ENCODE measurements at places on chromosomes 7 and 10. TPM values are rescaled to one million over a fixed set of nuclear protein-coding genes. Genes with fewer than 3 reads are reported as not detected.

Gene CYP2C19
- total RNA-seq: not detected

DNA sequence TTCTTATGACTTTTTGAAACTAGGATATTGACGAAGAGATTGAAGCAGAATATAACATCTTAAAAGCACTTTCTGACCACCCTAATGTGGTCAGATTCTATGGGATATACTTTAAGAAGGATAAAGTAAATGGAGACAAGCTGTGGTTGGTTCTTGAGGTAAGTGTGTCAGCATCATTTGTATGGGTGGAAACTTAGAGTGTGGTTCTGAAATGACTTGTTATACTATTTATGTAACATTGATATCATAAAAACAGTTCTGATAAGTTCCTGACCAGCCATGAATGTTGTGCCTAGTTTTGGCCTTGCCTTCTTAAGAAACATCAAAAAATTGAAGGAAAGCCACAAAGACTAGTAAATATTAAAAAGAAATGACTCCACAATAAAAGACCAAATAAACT is 20.8 kb downstream of the MYO3A start:
- DNase-seq: no peak
- H3K27me3 ChIP-seq: peaks cover 13% of the 10 kb centered on the region
- H3K36me3 ChIP-seq: no peaks in the 10 kb centered on the region
- H3K4me3 ChIP-seq: no peak overlapping the region
- H3K4me1 ChIP-seq: no peaks in the 10 kb centered on the region

DNA sequence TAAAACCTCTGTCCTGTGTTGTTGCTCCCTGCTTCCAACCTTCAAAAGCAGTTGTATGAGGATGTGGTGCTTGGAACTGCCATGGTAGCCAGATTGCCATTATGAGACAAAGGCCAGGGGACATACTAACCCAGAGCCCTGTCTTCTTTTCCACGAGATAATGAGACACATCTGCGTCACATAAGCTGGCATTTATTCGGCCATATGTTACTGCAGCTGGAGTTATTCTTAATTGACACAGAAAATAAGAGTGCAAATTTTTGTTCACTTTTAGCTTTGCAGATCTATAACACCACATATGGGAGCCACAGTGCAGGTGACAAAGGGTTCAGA is 15.5 kb upstream of the PDLIM1 start:
- no peak overlapping the region for H3K4me3 ChIP-seq
- DNase-seq: no peak
- H3K4me1 ChIP-seq: peaks cover 12% of the 10 kb centered on the region
- no peaks in the 10 kb centered on the region for H3K36me3 ChIP-seq
- peaks cover 9% of the 10 kb centered on the region for H3K27me3 ChIP-seq
- H3K27ac ChIP-seq: no peak overlapping the region

GRCh38 chr7:134832367-134832766 is 52.9 kb downstream of the CALD1 start:
- H3K27ac ChIP-seq: no peak overlapping the region
- no peaks in the 10 kb centered on the region for H3K36me3 ChIP-seq
- no peak for DNase-seq
- no peaks in the 10 kb centered on the region for H3K27me3 ChIP-seq

Gene ARPC1B
- 258 TPM for total RNA-seq

- no peaks in the 10 kb centered on the region for H3K36me3 ChIP-seq
- no peak for DNase-seq
- H3K4me1 ChIP-seq: no peaks in the 10 kb centered on the region
- no peak overlapping the region for H3K4me3 ChIP-seq
- H3K27ac ChIP-seq: no peak overlapping the region
Observed at GRCh38 chr10:51629934-51630639, 69.3 kb downstream of the CSTF2T start.

GRCh38 chr7:28246921-28247461 is 66.4 kb upstream of the JAZF1 start:
- no peak for DNase-seq
- H3K4me1 ChIP-seq: no peaks in the 10 kb centered on the region
- H3K27ac ChIP-seq: no peak overlapping the region
- no peak overlapping the region for H3K4me3 ChIP-seq

- no peak for DNase-seq
- H3K27me3 ChIP-seq: peaks cover 4% of the 10 kb centered on the region
- H3K27ac ChIP-seq: no peak overlapping the region
- no peaks in the 10 kb centered on the region for H3K4me1 ChIP-seq
Observed at GRCh38 chr10:128470321-128470965, 344.2 kb upstream of the MKI67 start.

DNA sequence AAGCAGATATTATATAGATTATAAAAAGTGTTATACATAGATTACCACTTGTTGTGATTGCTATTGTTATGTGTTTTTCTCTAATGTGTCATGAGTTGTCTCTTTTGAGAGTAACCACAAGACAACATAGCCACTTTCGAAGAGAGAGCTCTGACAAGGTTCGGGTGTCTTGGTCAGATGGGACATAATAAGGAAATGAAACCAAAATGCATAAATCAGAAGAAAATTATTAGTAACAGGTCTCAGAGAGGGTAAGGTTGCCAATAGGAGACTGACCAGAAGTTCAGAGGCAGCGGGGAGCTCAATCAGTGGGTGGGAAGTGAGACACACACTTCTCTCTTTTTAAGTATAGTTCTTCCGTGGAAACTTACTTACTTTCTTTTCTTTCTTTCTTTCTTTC is 639.2 kb upstream of the POT1 start:
- no peaks in the 10 kb centered on the region for H3K27me3 ChIP-seq
- no peak overlapping the region for H3K4me3 ChIP-seq
- no peak overlapping the region for H3K27ac ChIP-seq

- no peak for DNase-seq
- no peak overlapping the region for H3K27ac ChIP-seq
- H3K4me1 ChIP-seq: no peaks in the 10 kb centered on the region
- no peaks in the 10 kb centered on the region for H3K27me3 ChIP-seq
Observed at GRCh38 chr7:128974241-128974934, 36.7 kb downstream of the IRF5 start.

DNA sequence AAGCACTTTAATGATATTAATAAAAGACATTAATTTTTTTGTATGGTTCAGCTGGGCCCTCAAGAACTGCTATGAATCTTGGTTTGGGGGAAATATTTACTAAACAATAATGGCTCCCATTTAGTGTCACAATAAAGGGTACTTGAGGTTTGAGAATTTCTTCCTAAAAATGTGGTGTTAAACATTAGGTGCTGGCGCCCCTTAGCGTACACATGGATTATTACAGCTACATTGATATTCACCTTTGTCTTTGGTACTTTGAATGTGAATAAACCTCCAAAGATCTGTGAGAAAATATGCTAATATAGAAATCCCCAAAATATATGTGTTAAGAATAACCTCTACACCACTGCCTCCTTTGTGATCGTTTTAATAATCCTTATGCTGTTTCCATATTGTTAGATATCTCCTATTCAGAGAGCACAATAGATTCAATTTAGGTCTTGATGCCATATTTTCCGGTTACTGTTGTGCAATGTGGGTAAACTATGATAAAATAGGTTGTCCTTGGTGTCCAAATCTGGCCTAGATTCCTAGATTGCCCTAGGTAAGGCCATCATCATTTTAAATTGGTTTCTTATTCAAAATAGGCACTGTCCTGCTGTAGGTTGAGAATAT is 161.8 kb upstream of the CACNA2D1 start:
- no peaks in the 10 kb centered on the region for H3K36me3 ChIP-seq
- no peaks in the 10 kb centered on the region for H3K27me3 ChIP-seq
- H3K4me1 ChIP-seq: no peaks in the 10 kb centered on the region
- DNase-seq: no peak
- no peak overlapping the region for H3K27ac ChIP-seq

Gene OR2A12
- total RNA-seq: not detected

GRCh38 chr10:86830043-86830591 is 73.7 kb downstream of the BMPR1A start:
- no peak overlapping the region for H3K4me3 ChIP-seq
- no peak for DNase-seq
- no peaks in the 10 kb centered on the region for H3K4me1 ChIP-seq

Gene LGI1
- total RNA-seq: not detected

Gene MINDY4
- 2.0 TPM for total RNA-seq

DNA sequence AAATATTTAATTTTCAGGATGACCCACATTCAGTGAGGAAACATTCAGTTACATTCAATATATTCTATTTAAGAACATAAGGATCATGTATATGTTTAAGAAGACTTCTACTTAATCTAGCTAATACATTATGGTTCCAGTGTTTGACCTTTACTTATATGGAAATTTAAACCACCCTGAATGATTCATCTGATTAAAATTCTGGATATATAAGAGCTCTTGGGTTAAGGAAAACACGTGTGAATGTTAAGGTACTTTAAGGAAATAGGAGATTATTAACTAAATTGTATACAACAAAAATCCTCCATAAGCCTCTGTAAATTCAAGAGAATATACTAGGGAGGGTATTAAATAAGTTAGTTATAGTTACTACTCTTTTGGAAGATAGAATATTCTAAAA is 40.9 kb downstream of the HDAC9 start:
- no peaks in the 10 kb centered on the region for H3K27me3 ChIP-seq
- H3K36me3 ChIP-seq: no peaks in the 10 kb centered on the region
- H3K27ac ChIP-seq: no peak overlapping the region
- no peak overlapping the region for H3K4me3 ChIP-seq
- no peak for DNase-seq
- H3K4me1 ChIP-seq: peaks cover 9% of the 10 kb centered on the region

DNA sequence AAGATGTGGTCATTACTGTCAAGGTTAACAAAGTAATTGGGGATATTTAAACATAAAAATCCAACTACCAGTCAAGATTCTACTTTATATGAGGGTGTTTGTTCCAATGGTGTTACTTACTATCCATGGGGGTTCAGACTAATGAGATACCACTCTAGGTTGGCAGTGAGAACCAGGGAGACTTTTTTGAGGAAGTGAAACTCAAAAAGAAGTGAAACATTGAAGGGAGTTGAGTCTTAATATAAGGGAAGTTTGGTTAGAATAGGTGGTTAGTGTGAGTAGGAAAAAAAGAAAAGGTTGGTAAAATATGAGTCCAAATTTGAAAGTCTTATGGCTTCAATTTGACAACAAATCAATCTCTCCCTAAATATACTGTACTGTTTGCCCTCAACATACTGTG is 123.6 kb upstream of the ANK3 start:
- no peaks in the 10 kb centered on the region for H3K27me3 ChIP-seq
- no peak for DNase-seq
- H3K4me3 ChIP-seq: no peak overlapping the region
- no peaks in the 10 kb centered on the region for H3K36me3 ChIP-seq
- no peaks in the 10 kb centered on the region for H3K4me1 ChIP-seq
- no peak overlapping the region for H3K27ac ChIP-seq

DNA sequence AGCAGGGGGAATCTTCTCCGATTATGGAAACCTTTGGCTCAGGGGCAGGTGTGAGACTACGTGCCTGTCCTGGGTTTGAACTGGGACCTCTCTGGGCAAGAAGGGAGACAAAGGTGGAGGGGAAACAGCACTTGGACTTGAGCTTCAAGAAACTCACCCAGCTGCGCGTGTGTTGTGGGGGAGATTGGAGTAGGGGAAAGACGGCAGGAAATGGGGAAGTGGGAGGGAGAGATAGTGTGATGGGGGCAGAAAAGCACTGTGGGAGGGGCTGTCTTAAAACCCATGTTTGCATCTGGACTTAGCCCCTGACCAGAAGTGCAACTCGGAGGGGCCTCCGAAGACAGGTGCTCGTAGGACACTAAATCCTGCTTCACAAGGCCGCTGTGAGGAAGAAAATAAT is 107.0 kb downstream of the HIP1 start:
- H3K27ac ChIP-seq: no peak overlapping the region
- H3K4me1 ChIP-seq: peaks cover 2% of the 10 kb centered on the region
- DNase-seq: no peak
- H3K27me3 ChIP-seq: no peaks in the 10 kb centered on the region
- no peak overlapping the region for H3K4me3 ChIP-seq

DNA sequence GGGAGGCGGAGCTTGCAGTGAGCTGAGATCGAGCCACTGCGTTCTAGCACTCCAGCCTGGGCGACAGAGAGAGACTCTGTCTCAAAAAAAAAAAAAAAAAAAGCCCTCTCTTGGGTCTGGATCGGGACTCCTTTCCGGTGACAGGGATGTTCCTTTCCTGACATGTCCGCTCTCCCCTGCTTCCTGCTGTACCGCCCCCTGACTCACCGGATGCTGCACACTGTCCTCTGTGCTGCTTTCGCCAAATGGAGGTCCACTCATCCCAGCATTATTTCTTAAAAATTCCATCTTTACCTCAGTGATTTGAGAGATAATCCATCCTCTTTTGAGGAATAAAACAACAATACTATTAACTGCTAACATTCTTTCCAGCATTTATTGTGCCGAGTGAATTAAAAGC is 113.8 kb upstream of the EEPD1 start:
- H3K27me3 ChIP-seq: peaks cover 9% of the 10 kb centered on the region
- H3K36me3 ChIP-seq: no peaks in the 10 kb centered on the region
- DNase-seq: no peak
- H3K4me1 ChIP-seq: no peaks in the 10 kb centered on the region
- no peak overlapping the region for H3K4me3 ChIP-seq
- H3K27ac ChIP-seq: no peak overlapping the region

Gene PON1
- total RNA-seq: not detected

DNA sequence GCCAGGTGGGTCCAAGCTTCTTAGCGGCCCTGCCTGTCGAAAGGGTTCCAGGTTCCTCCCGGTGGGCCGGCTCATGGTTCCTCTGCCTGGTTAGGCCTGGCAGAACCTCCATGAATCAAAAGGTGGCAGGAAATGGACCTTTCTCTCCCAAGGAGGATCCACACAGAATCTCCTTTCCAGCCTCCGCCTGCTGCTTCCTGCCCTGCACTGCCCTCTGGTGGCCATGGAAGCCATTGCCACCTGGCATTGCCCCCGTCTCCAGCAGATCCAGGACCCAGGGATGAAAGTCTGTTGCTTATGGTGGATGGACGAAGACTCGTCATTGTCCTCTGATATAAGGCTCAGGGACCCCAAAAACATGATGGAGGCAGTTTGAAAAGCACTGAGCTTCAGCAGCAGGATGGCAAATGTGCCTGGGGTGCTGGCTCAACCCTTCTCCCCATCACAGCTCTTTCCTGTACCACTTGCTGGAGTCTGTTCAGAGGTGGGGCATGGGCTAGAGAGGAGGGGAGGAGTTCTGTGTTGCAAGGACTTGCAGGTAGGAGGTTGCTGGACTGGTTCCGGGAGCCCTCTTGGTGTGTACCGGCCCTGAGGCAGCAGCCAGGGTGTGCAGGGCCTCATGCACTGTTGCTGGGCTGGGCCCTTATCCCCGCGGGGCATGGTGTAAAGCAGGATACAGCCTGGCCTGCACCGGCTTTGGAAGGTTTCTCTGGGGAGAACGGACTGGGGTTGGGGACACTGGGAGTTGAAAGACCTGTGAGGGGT is 11.3 kb upstream of the INMT start:
- no peak overlapping the region for H3K4me3 ChIP-seq
- peaks cover 2% of the 10 kb centered on the region for H3K36me3 ChIP-seq
- no peak overlapping the region for H3K27ac ChIP-seq

GRCh38 chr10:96910488-96911395 is 78.6 kb downstream of the LCOR start:
- H3K27me3 ChIP-seq: no peaks in the 10 kb centered on the region
- H3K4me3 ChIP-seq: no peak overlapping the region
- no peak for DNase-seq
- H3K4me1 ChIP-seq: peaks cover 25% of the 10 kb centered on the region
- H3K36me3 ChIP-seq: peaks cover 48% of the 10 kb centered on the region

- DNase-seq: no peak
- H3K27me3 ChIP-seq: no peaks in the 10 kb centered on the region
- no peak overlapping the region for H3K27ac ChIP-seq
- H3K4me3 ChIP-seq: no peak overlapping the region
- no peaks in the 10 kb centered on the region for H3K36me3 ChIP-seq
- peaks cover 3% of the 10 kb centered on the region for H3K4me1 ChIP-seq
Observed at GRCh38 chr7:36155811-36156361, 2.8 kb downstream of the EEPD1 start.

Gene FANK1
- 1.1 TPM for total RNA-seq

GRCh38 chr7:53209129-53209528 is 173.7 kb downstream of the POM121L12 start:
- DNase-seq: no peak
- no peaks in the 10 kb centered on the region for H3K4me1 ChIP-seq
- H3K27me3 ChIP-seq: no peaks in the 10 kb centered on the region
- no peak overlapping the region for H3K4me3 ChIP-seq
- H3K36me3 ChIP-seq: no peaks in the 10 kb centered on the region
